Cerebellar cortex (tissue), 1 donor: ENCODE measurements at places on chromosomes 3 and 15.
A peak's percentile ranks its signal among the peaks of the same experiment; 100 is the strongest.

GRCh38 chr3:169091196-169091823, 572.2 kb downstream of the MECOM start:
- DNase-seq: no peak

DNA sequence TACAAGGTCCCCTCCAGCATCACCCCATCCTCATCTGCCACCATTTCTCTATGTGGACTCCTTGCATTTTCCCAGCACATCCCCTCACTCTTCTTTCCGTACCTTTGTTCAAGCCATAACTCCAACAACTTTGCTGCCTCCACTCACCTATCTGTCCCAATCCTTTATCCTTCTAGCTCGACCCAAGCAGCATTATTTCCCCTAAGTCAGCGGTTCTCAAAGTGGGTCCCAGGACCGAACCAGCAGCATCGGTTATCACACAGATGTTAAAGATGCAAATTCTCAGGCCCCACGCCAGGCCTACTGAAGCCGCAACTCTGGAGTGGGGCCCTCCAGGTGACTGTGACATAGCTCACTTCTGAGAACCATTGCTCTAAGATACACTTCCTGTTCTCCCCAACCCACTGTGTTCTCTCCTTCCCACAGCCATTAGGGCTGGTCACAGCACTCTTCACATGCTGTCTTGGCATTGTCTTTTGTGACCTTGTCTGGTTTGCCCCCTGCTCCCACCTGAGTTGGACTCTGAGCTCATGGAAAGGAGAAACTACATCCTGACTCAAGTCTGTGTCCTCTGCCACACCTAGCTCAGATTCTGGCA, 56.2 kb downstream of the AAGAB start:
- DNase-seq: no peak

- peak; percentile 33 for DNase-seq
Observed at GRCh38 chr3:71681224-71681668, 44.0 kb downstream of the EIF4E3 start.

DNA sequence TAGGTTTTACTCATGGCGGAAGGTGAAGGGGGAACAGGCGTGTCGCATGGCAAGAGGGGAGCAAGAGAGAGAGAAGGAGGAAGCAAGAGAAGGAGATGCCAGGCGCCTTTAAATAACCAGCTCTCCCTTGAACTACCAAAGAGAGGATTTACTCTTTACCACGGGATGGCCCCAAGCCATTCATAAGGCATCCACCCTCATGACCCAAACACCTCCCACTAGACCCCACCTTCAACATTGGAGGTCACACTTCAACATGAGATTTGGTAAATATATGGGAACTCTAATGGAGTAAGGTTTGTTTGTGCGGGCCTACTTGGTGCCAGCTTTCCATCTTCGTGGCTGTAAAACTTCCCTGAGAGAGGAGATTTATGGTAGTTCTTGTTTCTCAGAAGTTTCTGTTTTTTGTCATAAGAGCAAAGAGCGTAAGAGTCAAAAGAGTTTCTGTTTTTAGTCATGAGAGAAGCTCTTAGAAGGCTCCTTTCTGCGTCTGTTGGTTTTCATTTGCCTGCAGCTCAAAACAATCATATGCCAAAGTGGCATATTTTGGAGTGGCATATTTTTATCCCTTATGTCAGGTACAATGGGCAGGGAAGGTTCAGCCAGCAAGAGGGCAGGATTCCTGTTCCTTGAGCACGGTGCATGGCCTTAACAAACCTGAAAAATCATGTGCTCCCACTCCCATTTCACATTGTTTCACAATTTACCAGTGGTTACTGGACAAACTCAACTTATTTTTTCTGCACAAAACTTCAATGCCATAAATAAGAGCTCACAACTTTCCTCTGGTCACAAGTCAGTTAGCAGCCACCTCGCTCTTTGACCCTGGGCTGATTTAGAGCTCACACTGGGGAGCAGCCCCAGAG, 12.5 kb downstream of the PML start:
- no peak for DNase-seq

- DNase-seq: no peak
Observed at GRCh38 chr3:187951452-187952190, 202.3 kb upstream of the LPP start.

DNA sequence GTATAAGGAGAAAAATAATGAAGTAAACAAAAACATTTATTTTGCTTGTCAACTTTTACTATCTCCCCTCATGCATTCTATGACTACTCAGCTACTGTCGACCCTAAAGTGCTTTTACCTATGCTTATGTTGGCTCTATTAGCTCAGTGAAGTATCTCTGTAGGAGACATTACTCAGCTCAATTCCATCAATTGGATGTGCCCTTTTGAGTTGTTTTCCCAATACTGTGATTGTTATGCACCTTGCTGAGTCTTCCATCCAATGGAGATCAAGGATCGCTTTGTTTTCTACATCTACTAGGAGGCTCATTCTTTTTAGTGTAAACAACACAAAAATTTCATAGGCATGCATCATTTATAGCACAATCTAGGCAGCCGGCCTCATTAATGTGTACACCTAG, 403.8 kb upstream of the ARL6 start:
- no peak for DNase-seq

DNA sequence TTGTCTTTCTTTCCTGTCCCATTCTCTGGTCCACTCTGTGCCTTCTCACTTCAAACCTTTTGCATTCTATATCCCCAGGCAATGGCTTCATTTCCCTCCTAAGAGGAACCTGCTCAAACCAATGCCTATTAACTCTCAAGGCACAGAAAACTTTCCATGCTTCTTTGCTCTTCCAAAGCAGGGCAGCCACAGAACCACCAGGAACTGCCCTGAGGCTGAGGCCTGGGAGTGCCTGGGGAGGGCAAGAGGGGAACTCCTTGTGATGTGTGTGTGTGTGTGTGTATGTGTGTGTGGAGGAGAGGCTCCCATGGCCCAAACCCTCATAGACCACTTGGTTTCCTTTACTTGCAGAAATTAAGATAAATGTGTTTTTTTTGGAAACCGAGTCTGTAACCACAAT, 14.1 kb upstream of the PGPEP1L start:
- no peak for DNase-seq

DNA sequence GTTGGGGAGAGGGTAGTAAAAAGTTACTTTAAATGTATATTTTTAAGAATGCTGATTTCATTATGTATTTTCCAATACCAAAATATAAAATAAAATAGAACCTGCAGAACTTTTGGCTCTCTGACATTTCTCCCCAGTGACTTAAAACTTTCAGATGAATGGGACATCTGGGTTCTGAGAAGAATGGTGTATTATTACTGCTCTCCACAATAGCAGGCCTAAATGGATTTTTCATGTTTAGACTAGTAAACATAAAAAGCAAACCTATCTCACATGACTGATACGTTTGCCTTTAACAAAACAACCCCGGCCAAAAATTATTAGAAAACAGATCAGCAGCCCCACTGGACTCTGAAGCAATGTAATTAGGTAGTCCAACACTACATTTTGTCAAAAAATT, 73.8 kb downstream of the FHIT start:
- no peak for DNase-seq

- DNase-seq: no peak
Observed at GRCh38 chr15:50128266-50128665, 9.2 kb upstream of the ATP8B4 start.

- DNase-seq: no peak
Observed at GRCh38 chr15:70357453-70357852, 259.7 kb upstream of the TLE3 start.

GRCh38 chr15:55218056-55218455, 21.3 kb upstream of the RSL24D1 start:
- no peak for DNase-seq

GRCh38 chr15:74136540-74136813, 6.1 kb downstream of the ISLR2 start:
- DNase-seq: no peak

- DNase-seq: no peak
Observed at GRCh38 chr15:47750740-47751262, 33.5 kb downstream of the SEMA6D start.

- no peak for DNase-seq
Observed at GRCh38 chr3:136624894-136625815, 127.0 kb downstream of the STAG1 start.

- no peak for DNase-seq
Observed at GRCh38 chr3:143210141-143210540, 90.6 kb downstream of the CHST2 start.

DNA sequence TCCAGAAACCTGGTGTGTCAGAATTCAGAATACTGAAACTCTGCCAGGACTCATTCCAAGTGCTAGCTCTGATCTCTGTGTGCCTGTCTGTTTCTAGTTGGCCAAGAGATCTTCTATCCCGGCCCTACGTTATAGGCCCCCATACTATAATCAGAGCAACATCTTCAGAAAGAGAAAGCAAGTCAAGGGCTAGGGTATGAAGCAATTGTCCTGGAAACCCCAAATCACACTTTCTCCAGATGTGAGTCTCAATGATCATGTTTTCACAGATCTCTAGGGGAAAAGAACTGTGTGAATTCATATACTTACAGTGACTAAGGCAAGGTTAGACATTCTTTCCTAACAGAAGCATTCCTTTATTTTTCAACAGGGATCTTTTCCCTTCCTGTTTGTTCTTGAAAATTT, 309.7 kb downstream of the SLC9A9 start:
- DNase-seq: peak; percentile 11

DNA sequence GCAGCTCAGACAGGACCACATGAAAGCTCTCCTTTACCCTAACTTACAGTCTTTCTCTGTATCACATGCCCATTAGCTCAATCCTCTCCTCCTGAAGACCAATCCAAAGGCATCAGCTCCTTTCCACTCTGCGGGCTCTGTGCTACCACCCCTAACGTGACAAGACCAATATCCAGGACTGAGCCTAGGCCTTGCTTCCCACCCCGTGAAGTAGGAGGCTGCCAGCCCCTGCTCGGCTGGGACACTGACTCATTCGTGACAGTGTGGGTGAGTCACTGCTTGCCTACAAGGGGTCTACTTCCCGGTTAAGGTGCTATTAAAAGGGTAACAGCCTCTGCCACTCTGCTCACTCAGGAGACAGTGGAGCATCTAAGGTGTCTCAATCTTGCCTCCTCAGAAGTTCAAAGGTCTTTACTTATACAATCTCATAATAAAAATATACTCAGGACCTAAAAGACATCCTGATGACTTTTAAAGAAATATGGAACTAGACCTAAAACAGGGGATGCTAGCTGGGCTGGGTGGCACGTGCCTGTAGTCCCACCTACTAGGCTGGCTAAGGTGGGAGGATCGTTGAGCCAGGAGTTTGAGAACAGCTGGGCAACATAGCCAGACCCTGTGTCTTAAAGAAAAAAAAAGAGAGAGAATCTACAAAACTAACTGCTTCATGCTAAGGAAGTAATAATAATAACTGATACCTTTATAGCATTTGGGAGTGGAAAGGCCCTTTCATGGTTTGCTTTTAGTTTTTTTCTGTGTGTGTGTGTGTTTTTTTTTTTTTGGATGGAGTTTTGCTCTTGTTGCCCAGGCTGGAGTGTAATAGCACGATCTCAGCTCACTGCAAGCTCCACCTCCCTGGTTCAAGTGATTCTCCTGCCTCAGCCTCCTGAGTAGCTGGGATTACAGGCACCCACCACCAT, 55.0 kb downstream of the TMEM44 start:
- DNase-seq: no peak

DNA sequence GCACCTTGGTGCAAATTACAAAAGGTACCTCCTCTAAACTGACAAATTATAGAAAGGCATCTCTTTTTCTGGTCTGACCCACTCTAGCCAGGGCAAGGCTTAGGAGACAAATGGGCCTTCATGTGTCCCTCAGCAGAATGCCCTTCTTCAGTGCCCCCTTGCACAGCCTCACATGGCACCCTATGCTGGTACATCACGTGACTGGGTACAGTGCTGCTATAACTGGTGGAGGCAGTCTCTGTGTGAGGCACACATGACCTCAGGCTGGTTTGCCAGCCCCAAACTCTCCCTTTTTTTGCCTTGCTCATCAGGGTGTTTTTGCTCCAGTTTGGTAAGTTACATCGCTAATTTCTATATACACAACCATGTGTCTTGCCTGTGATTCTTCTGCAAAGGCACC, 3.1 kb downstream of the CLEC3B start:
- no peak for DNase-seq

DNA sequence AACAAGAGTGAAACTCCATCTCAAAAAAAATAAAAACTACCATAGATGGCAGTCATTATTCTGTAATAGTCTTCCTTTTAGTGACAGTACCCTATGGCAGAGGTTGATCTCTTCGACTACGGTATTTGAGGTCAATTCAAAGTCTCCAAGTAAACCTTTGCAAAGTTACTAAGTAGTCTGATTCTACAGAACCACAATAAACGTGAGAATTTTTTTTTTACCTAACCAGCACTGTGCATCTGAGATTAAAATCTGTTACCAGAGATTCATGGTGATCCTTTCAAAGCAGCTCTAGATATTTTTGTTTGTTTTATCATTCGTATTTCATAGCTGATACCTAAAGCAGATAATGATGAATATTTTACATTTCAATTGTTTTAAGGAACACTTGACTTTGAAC, 86.6 kb upstream of the CHD2 start:
- no peak for DNase-seq

- no peak for DNase-seq
Observed at GRCh38 chr15:89361451-89362202, 27.0 kb upstream of the POLG start.

DNA sequence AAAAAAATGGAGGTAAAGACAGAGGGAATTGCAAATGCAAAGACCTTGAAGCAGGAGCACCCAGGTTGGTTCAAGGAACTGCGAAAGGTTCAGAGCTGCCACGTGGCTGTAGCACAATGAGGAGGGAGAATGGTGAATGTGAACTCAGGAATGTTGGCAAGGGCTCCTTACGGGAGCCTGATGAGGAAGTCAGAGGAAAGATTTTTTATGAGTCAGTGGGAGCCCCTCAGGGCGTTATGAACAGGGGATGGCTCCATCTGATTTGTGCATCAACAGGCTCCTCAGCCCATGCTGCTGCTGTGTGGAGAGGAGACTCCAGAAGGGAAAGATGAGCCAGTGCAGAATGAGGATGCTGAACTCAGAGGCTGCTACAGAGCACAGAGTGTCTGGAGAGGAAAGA, 194.4 kb downstream of the ARRDC4 start:
- DNase-seq: no peak

GRCh38 chr3:176087066-176087697, 1110.1 kb downstream of the TBL1XR1 start:
- DNase-seq: no peak

GRCh38 chr15:45048794-45049631, 26.0 kb downstream of the SORD start:
- DNase-seq: no peak
